ENCODE measurements at places on chromosomes 6 and 20. TPM values are rescaled to one million over a fixed set of nuclear protein-coding genes. Genes with fewer than 3 reads are reported as not detected.

DNA sequence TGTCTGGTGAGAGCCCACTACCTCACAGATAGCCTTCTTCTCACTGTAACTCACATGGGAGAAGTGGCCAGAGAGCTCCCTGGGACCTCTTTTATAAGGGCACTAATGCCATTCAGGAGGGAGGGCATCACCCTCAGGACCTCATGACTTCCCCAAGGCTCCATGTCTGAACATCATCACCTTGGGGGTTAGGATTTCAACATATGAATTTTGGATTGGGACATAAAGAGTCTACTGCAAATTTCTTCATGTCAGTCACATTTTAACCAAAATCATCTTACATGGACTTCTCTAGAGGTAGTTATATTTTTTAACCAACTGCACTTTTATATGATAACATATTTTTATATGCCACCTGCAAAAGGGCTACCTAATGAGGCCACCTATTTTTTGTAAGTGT is 324.7 kb downstream of the PLCB1 start:
- no peak for DNase-seq

- no peak for DNase-seq
Observed at GRCh38 chr6:134474955-134475354, 157.0 kb upstream of the SGK1 start.

- no peak for DNase-seq
Observed at GRCh38 chr6:111580826-111581505, 24.7 kb downstream of the TRAF3IP2 start.

DNA sequence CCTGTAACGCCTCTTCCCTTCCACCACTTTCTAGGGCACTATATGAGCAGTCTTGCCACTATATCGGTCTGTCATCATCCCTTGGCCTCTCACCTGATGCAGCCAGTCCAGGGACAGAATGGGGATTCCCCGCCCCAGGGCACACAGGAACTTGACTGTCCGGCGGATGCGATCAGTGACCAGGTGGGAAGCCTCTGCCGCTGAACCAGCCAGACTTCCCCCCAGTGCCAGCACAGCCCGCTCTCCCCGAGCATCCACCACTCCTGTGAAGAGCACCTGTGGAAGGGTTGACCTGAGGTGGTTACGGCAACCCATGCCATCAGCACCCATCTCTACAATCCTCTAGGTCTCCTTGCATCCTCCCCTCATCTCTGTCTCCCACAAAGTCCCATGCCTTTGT is 12.2 kb upstream of the NRM start:
- no peak for DNase-seq

DNA sequence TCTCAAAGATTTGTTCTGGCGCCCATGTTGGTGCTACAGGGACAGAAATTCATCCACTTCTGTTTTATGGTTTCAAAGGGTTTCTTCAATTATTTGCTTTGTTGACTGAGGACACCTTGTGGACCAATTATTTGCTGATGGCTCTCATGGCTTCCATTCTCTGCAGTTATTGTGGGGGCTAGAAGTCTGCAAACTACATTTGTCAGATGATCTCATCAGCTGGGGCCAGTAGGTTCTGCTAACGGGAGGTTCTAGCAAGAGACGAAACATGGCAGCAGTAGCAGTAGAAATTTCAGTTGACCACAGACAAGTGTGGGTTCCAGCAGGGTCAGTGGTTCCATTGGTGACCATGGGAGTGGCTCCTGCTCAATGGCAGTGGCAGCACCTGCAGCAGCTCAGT is 72.8 kb upstream of the BLCAP start:
- no peak for DNase-seq

DNA sequence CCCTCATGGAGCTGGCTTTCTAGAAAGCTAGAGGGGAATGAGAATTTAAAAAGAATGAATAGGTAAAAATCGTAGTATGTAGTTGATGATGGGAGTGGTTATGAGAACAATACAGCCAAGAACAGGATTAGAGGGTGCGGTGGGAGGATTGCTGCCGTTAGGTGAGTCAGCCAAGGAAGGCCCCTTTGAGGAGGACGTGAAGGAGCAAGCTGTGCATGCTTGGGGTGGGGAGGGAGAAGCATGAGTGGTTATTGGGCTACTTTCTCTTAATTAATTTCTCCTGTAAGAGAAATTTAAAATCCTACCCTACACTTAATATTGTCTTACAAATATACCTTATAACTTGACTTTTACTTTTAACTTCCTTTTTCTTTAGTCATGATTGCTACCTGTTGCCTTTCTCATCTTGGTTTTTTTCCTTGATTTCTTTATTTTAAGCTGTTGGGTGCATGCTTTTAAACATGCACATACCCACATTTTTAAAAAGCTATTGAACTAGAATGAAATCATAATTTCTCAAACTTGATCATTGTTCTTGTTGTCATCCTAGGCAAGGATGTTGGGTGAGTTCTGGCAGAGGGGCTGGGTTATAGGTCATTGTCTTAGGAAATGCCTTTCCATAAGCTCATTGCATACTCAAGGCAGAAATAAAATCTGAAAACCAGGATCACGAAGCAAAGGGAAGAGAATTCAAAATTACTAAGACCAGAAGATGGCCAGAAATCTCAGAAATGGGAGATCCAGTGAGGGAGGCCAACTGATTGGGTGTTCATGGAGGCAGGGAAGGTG is 114.5 kb downstream of the TCP11 start:
- DNase-seq: no peak

- no peak for DNase-seq
Observed at GRCh38 chr6:6925391-6926164, 182.2 kb upstream of the RREB1 start.

SLC25A27 gene
- total RNA-seq: not detected

GRCh38 chr6:99689916-99690685 is 83.5 kb downstream of the PRDM13 start:
- no peak for DNase-seq

- DNase-seq: no peak
Observed at GRCh38 chr6:126318797-126319196, 21.1 kb upstream of the CENPW start.

- DNase-seq: no peak
Observed at GRCh38 chr20:46400828-46401477, 5.5 kb downstream of the ELMO2 start.

Data from Caco-2 (cell line).